T-helper 1 cell (primary cell): ENCODE measurements at places on chromosomes 12 and 14.

GRCh38 chr14:36661506-36662257 lies at the start of gene PAX9:
PAX9 (plus strand) TSS chr14:36661860; CDS start chr14:36662090, 230 bp downstream.
- DNase-seq, result no peak

GRCh38 chr14:20204721-20205120 lies 14.0 kb downstream of the OR11G2 start:
- DNase-seq, result no peak

DNA sequence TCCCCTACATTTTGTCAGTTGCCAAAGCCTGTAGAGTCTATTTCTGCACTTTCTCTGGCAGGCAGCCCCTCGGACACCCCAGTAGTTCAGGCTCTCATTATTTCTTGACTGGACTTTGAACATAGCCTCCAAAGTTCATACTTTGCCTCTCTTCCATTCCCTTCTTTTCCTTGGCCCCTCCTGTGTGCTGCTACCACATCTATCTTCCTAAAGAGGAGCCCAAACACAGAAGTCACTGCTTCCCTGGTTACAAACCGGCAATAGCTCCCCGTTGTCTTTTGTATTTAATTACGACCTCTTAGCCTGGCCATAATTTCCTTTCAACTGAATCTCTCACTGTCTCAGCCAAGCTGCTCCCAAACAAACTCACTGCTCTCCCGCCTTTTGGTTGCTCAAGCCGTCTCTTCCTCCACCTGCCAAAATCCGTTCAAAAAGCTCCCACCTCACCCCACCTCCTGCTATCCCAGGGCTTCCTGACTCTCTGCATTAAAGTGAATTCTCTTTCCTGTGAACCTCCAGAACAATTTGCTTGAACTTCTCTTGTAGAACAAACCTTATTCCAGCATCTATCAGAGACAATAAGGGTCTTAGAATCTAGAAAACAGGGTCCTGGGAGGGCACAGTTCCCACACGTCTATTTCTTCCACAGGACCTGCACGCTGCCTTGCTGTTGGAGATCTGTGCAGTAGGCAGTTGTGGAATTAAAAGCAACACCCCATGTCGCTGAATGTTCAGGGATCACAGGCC lies 46.9 kb downstream of the PRMT8 start:
- DNase-seq, result no peak

DNA sequence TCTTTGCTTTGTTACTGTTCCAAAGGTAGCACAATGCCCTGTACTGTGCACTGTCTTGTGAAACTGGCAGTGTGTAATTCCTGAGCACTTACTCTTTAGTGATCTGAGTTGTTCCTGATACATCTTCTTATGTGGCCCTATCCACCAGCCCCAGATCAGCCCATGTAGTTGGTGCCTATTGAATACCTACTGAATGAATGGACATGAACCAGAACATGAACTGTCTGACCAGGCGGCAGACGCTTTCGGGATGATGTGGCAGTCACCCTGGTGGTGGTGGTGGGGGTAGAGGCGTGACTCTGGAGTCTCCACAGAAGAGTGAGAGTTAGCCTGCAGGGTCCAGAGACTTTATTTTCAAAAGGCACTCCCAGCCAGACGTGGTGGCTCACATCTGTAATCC lies 46.6 kb upstream of the PAPOLA start:
- DNase-seq, result no peak

DNA sequence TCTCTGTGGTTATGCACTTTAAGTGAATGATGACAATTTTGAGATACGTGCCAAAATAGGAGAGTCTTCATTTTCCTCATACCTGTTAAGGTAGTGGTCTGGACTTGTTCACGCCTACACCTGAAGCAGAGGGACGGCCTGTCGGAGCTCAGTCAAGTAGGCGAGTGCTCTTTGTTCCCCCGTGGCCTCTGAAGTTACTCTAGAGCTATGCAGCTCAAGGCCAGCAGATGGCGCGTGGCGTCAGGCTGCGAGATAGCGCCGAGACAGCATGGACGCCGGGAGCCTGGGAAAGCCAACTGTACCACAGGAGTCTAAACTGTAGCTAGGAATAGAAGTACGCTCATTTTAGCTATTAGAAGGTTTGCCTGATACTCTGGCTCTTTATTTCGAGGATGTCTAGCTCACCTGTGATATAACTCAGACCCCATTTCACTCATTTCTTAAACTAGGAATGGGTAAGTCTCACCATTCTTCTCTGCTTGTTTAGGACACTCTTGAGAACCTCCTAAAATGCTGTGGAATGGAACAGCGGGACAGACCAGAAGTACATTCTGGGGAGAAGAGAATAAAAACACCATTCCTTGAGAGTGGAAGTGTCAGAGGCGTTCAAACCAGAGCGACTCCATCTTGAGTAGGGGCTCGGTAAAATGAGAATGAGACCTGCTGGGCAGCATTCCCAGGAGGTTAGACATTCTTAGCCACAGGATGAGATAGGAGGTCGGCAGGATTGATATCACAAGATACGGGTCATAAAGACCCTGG lies 267.4 kb upstream of the HMGA2 start:
- DNase-seq, result peak; percentile 35
